ENCODE measurements at places on chromosomes 13 and 19.
A peak's percentile ranks its signal among the peaks of the same experiment; 100 is the strongest.

DNA sequence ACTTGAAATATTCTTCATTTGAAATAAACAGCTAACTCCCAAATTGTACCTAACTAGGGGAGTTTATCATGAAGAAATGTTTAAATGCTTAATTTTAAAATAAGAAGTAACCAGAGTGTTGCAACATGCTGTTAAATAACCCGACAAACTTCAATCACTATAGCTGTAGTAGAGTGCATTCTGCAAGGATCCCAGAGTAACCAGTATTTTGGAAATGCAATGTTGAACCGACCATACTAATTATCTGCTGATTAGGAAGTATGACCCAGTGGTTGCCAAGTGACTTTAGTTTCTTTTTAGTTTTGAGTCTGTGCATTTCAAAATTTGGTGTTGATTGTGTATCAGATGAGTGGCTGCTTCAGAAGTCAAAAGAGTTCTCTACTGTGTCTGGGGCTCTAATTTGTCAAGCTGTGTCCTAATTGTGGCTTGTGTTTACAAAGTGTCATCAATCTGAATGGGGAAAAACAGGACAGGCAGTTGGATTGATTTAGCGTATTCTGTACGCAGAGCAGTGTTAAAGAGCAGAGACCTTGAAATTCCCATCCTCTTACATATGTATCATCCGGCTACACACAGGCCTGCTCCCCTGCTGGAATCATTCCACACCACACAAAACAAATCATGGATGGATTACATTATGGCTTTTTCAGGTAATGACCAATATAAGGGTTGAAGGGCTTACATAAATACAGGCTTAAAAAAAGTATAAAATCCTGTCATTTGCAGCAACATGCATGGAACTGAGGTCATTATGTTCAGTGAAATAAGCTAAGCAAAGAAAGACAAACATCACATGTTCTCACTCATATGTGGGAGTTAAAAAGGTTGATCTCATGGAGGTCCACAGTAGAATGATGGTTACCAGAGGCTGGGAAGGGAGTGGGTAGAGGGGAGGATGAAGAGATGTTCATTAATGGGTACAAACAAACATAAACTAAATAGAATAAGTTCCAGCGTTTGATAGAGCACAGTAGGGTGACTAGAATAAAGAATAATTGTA lies 351.5 kb downstream of the KLF12 start:
- DNase-seq, result peak; percentile 32

- no peak for DNase-seq
Observed at GRCh38 chr13:20473139-20473538, 52.5 kb downstream of the CRYL1 start.

- DNase-seq, result no peak
Observed at GRCh38 chr19:3383121-3383722, 16.8 kb downstream of the NFIC start.

DNA sequence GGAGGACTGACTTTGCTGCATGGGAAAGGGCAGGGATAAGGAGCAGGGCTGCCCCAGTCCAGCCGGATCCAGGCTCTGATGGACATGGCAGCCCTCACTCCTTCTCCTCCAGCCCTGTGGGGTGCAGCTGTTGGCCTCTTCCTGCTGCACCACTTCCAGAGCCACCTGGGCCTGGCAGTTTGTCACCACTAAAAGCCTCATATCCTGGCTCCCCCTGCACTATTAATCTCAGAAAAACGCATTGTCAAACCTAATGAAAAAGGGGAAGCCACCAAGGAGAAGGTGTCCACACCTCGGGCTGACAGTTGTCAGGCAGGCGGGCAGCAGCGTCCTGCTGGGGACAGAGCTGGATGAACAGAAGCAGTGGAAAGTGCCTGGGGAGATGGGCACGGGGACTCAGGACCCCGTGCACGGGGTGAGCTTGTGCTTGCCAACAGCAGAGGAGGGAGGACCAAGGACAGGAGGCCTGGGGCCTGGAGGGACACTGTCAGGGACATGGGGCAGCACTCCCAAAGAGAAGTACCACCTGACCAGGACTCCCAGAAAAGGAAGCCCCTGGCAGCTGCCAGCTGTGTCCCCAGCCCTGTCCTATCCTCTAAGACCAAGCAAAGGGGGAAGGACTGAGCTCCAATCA lies 151.1 kb upstream of the TSHZ3 start:
- no peak for DNase-seq

DNA sequence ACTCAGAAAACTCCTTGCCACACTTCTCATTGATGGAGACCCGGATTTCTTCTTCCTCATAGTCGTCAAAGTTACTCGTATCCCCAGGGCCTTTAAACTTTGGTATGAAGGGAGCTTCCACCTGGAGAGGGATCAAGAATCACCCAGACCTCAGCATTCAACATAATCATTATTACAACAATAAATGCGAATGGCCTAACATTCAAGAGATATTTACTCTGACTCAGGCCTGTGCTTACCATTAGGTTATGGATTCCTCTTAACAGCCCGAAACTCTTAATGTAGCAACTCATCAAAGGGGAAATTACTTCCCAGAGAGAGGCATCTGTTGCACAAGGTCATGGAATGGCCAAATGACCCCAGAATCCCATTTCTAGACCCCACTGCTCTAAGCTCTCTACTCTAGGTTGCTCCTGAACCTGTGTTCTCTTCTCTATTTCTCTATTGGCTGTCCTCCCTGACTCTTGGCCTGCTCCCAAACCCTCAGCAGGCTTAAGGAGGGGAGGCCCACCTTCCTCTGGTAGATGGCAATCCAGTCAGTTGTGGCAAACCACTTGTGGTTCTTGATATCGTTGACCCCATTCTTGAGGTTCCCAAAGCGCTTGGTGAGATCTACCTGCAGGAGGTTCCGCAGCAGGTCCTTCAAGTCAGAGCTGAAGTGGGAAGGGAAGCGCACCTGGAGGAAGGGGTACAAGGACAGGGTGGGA lies 2.7 kb upstream of the SAMD1 start:
- DNase-seq, result no peak

DNA sequence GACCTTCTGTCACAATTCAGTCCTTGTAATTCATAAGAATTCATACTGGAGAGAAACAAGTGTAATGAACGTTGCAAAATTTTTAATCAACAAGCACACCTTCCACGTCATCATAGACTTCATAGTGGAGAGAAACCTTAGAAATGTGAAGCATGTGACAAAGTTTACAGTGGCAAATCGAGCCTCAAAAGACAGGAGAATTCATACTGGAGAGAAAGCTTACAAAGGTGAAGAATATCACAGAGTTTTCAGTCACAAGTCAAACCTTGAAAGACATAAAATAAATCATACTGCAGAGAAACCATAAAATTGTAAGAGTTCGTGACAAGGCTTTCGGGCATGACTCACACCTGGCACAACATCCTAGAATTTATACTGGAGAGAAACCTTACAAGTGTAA lies 24.6 kb downstream of the ZNF813 start:
- no peak for DNase-seq

DNA sequence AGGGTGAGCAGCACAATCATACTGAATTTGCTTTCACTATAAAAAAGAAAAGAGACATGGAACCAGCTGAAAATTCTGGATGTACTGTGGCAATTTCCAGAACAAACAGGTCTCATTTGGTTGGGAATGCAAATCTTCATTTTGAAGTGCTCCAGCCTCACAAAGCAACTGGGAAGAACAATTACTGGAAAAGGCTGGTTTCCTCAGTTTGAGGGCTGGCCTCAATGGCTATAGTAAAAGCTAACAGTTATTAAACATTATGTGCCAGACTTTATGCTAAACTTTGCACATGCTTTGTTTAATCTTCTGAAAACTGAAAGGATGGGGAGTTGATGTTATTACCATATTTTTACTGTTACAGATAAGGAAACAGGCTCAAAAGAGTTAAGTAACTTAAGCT lies 3.0 kb downstream of the OBI1 start:
- DNase-seq, result no peak

DNA sequence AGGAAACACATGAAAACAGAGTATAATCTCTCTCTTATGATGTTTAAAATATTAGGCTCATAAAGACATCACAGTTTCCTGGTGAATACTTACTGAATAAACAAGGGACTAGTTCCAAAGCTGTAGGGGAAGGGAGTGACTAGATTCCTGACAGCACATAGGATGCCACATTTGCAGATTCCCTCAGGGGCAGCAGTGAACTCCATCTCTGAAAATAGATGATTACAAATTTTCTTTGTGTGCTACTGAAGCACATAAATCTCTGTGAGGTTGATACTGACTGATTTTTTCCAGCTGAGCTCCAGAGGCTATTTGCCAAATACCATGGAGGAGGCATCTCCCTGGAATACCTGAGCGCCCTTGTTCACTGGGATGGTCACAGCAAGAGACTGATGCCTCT lies 77.3 kb downstream of the FGF9 start:
- DNase-seq, result no peak

DNA sequence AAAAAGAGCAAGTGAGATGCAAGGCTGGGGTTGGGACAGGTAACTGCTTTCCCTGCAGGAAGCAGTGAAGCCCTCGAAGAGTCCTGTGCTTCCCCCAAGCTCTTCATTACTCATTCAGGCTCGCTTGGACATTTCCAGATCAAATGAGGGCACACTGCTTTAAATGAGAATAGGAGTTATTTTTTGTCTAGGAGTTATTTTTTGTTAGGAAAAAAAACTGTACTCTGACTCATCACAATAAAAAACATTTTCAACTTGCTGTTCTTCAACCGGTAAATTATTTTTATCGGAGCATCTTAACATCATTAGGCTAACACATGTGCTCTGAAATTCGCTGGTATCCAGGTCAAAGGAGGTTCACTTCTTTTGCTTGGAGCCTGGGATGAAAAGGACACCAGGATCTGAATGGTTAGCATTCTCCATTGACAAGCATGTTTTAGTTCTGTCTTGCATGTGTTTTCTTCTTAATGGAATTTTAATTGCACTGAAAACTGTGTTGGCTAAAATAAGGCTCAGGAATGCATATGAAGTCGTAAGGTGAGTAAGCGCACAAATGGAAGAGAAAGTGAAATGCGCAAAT lies 80.7 kb upstream of the STK24 start:
- no peak for DNase-seq

DNA sequence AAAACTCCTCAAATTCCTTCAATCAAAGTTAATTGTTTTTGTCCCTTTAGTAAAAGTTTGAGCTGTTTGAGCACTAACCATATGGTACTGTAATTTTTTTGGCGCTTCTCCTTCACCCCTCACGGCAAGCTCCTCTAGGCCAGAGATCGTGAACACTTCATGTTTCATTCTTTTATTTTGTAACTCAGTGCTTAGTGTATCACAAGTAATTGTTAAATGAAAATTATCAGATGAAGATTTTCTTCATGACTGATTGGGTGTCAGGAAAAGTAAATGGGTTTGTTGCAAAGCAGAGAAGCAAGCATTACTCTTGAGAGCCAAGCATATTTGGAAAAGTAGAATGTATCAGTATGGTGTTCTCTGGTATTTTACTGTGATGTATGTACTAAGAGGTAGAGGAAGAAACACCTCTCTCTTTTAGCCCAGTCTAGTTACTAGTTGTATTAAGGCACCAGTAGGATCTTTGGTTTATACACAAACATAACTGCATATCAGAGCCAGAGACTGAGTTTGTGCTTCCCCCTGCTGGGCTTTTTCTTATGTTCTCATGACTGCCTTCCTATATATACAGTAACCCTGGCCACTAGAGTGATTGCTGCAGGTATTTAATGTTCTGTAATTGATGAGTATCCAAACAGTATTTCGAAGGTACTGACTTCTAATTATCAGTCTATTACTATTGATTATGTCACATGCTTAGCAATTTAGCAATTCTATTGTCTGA lies 202.3 kb upstream of the KLHL1 start:
- peak; percentile 53 for DNase-seq

DNA sequence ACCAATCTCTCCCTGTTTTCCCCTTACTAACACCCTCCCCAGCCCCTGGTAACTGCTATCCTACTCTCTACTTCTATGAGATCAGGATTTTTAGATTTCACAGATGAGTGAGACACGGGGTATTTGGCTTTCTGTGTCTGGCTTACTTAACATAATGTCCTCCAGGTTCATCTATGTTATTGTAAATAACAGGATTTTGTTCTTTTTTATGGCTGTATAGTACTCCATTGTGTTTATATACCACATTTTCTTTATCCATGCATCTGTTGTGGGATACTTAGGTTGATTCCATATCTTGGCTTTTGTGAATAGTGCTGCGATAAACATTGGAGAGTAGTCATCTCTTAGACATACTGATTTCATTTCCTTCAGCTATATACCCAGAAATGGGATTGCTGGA lies 28.5 kb upstream of the ATP11A start:
- no peak for DNase-seq

DNA sequence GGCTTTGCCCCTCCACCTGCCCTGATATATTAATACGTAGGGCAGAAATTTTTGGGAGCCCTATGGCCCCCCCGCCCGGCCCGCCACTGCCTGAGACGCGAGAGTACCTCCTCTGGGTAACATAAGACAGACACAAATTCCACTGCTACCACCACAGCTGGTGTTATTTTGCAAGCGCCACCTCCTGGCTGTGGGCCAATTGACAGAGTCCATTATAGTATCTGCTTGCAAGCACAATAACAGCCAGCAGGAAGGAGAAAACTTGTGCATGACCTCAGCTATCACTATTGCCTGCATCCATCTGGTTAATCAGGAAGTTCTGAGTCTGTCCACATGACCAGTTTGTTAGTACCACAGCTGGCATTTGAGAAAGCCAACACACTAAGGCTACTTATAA lies 25.3 kb upstream of the OR10H2 start:
- peak; percentile 85 for DNase-seq

- DNase-seq, result no peak
Observed at GRCh38 chr13:75637181-75637750, 1.1 kb downstream of the LMO7 start.

GRCh38 chr13:26971990-26972887 lies 199.4 kb downstream of the USP12 start:
- DNase-seq, result peak; percentile 88

GRCh38 chr13:62931853-62932252 lies 1516.2 kb upstream of the PCDH20 start:
- no peak for DNase-seq

DNA sequence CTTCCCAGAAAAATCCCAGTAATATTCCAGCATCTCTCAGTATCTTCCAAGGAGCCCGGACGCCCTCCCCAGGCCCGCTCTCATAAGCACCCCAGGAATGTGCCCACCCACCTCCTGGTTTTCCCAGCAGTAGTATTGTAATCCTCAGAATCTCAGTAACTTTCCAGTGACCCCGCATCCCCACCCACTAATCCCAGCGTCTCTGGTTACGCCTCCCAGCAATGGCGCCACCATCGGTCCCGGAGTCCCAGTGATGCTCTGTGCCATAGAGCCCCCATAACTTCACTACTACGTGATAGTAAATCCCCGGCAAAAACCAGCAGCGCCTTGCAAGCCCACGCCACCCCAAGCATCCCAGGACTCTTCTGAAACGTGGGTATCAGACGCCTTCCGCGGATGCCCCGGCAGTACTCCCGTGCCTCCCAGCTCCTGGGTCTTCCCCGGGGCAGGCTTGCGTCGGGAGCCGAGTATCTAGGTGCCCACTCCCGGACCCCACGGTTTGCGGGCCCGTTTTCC lies 928 bp upstream of the PNPLA6 start:
- DNase-seq, result no peak

- DNase-seq, result no peak
Observed at GRCh38 chr19:4803736-4804695, 12.5 kb downstream of the FEM1A start.

Data from DMS153 (cell line).